ENCODE measurements at places on chromosomes 6 and 20.

GRCh38 chr20:41172296-41173140 is 35.2 kb downstream of the PLCG1 start:
- H3K36me3 ChIP-seq = peaks cover 90% of the 10 kb centered on the region
- H3K27ac ChIP-seq = peak overlapping the region; percentile 75
- H3K4me3 ChIP-seq = no peak overlapping the region
- H3K4me1 ChIP-seq = peaks cover 23% of the 10 kb centered on the region
- no peaks in the 10 kb centered on the region for H3K27me3 ChIP-seq
- peak; percentile 20 for DNase-seq

DNA sequence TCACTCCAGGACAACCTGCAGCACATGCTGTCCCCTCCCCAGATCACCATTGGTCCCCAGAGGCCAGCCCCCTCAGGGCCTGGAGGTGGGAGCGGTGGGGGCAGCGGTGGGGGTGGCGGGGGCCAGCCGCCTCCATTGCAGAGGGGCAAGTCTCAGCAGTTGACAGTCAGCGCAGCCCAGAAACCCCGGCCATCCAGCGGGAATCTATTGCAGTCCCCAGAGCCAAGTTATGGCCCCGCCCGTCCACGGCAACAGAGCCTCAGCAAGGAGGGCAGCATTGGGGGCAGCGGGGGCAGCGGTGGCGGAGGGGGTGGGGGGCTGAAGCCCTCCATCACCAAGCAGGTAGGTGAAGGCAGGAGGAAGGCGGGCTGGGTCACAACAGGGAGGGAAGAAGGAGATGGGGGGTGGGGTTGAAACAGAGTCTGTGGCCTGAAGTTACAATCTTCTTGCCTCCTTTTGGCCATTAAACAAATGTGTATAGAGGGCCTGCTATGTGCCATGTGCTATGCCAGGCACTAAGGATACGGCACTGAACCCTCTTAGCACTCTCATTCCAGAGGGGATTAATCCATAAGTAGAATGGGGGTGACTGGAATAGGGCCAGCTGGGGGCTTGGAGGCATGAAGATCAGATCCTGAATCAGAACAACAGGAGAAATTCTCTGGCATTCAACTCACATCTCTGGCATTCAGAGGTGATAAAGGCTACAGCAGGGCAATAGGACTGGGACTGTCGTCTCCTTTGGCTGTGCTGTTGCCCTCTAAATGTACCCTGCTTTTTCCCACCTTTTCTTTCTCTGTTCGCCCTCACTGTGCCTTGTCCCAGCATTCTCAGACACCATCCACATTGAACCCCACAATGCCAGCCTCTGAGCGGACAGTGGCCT is 10.5 kb upstream of the ZBTB9 start:
- H3K4me3 ChIP-seq = no peak overlapping the region
- H3K36me3 ChIP-seq = peaks cover 50% of the 10 kb centered on the region
- H3K27ac ChIP-seq = no peak overlapping the region
- no peaks in the 10 kb centered on the region for H3K27me3 ChIP-seq

DNA sequence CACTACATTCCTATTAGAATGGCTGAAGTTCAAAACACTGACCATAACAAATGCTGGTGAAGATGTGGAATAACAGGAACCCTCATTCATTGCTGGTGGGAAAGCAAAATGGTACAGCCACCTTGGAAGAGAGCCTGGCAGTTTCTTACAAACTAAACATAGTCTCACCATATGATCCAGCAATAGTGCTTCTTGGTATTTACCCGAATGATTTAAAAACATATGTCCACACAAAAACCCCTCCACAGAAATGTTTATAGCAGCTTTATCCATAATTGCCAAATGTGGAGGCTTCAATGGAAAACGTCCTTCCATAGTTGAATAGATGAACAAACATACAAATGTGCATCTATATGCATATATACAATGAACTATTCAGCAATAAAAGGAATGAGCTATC is 330.8 kb downstream of the BTBD3 start:
- H3K4me3 ChIP-seq = no peak overlapping the region
- no peaks in the 10 kb centered on the region for H3K36me3 ChIP-seq
- no peaks in the 10 kb centered on the region for H3K4me1 ChIP-seq
- no peak for DNase-seq
- no peaks in the 10 kb centered on the region for H3K27me3 ChIP-seq

GRCh38 chr20:21437816-21438215 is 40.5 kb upstream of the NKX2-4 start:
- H3K36me3 ChIP-seq = no peaks in the 10 kb centered on the region
- H3K27ac ChIP-seq = no peak overlapping the region
- no peak for DNase-seq
- H3K4me1 ChIP-seq = no peaks in the 10 kb centered on the region
- H3K4me3 ChIP-seq = no peak overlapping the region

DNA sequence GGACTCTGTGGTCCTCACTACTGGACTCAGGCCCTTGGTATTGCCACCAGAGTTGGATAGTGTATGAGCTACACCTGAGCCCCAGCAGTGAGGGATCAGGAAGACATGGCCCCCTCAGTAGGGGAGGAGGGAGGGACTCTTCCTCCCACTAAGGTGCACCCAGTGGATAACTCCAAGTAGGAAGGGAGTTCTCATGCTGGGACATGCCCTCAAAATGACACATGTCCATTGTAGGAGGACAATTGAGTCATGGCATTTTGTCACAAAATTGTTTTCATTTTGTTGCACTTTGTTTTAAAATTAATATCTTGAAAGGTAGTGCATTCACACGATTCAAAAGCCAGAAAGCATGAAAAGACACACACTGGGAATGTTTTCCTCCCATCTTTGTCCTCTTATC is 127.2 kb downstream of the FOXO3 start:
- H3K27me3 ChIP-seq = no peaks in the 10 kb centered on the region
- H3K4me3 ChIP-seq = no peak overlapping the region
- no peak for DNase-seq

GRCh38 chr20:42150230-42150629 is 532.1 kb upstream of the CHD6 start:
- H3K36me3 ChIP-seq = no peaks in the 10 kb centered on the region
- no peak overlapping the region for H3K4me3 ChIP-seq
- H3K27me3 ChIP-seq = no peaks in the 10 kb centered on the region
- H3K4me1 ChIP-seq = no peaks in the 10 kb centered on the region
- H3K27ac ChIP-seq = no peak overlapping the region

GRCh38 chr6:27591699-27592480 is 119.0 kb upstream of the ZNF184 start:
- no peaks in the 10 kb centered on the region for H3K36me3 ChIP-seq
- DNase-seq = no peak
- no peak overlapping the region for H3K27ac ChIP-seq
- H3K4me1 ChIP-seq = no peaks in the 10 kb centered on the region

GRCh38 chr6:151067684-151068596 is 171.8 kb upstream of the AKAP12 start:
- DNase-seq = no peak
- H3K27me3 ChIP-seq = no peaks in the 10 kb centered on the region
- no peak overlapping the region for H3K27ac ChIP-seq
- peaks cover 14% of the 10 kb centered on the region for H3K36me3 ChIP-seq
- no peak overlapping the region for H3K4me3 ChIP-seq

GRCh38 chr20:34185766-34186620 is 55.2 kb upstream of the ASIP start:
- no peak overlapping the region for H3K4me3 ChIP-seq
- H3K36me3 ChIP-seq = no peaks in the 10 kb centered on the region
- DNase-seq = no peak
- no peaks in the 10 kb centered on the region for H3K4me1 ChIP-seq
- peaks cover 40% of the 10 kb centered on the region for H3K27me3 ChIP-seq
- no peak overlapping the region for H3K27ac ChIP-seq

GRCh38 chr6:130969791-130970491 is 93.1 kb downstream of the EPB41L2 start:
- no peak for DNase-seq
- no peaks in the 10 kb centered on the region for H3K4me1 ChIP-seq
- H3K27ac ChIP-seq = no peak overlapping the region
- no peak overlapping the region for H3K4me3 ChIP-seq
- H3K27me3 ChIP-seq = no peaks in the 10 kb centered on the region

DNA sequence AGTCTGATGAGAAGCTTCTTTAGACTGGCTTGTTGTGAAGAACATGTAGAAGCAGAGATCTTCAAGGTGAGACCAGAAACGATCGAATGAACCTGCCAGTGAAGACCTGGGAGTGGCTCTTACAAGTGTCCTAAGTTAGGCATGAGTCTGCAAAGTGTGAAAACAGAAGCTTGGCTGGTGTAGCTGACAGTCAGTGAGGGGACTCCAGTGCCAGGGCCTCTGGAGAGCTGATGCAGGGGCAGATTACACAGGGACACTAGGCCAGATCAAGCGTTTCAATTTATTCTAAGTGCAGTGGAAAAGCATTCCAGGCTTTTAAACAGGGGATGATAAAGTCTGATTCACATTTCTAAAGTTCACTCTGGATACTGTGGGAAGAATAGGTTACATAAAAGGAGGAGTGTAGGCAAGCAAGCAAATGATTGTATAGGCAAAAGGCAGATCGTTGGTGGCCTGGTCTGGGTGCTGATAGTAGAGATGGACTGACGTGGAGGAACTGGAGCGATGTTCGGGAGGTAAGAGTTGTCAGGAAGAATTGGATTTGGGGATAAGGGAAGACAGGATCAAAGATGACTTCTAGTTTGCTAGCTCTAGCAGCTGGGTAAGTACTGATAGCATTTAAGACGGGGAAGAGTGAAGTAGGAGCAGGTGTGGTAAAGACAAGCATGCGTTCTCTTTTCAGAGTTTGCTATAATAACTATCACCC is 133.5 kb downstream of the MAN1A1 start:
- no peaks in the 10 kb centered on the region for H3K36me3 ChIP-seq
- no peaks in the 10 kb centered on the region for H3K27me3 ChIP-seq
- H3K4me3 ChIP-seq = no peak overlapping the region
- H3K27ac ChIP-seq = no peak overlapping the region
- DNase-seq = no peak
- no peaks in the 10 kb centered on the region for H3K4me1 ChIP-seq

DNA sequence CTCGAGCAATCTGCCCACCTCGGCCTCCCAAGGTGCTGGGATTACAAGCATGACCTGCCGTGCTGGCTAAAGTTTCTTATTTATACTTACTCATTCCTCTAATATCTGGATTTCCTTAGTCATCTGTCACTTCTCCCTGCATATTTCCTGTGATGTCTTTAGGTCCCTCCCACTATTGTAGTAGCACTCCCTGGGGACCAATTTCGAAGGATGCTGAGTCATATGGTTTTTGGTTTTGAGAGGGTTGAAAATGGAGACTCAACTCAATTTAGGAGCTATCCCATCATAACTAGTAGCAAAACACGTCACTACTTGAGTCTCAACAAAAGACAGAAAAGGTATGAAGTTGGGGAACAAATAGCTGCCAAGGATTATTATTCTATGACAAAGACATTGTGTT is 20.2 kb downstream of the MCUR1 start:
- no peak for DNase-seq
- H3K36me3 ChIP-seq = peaks cover 24% of the 10 kb centered on the region
- H3K4me1 ChIP-seq = peaks cover 9% of the 10 kb centered on the region
- H3K4me3 ChIP-seq = no peak overlapping the region
- no peaks in the 10 kb centered on the region for H3K27me3 ChIP-seq

- no peak for DNase-seq
- H3K27ac ChIP-seq = no peak overlapping the region
- H3K4me1 ChIP-seq = no peaks in the 10 kb centered on the region
Measured at GRCh38 chr6:118400582-118400981, 147.5 kb upstream of the PLN start.

Measured in activated naive CD4-positive, alpha-beta T cell treated with anti-CD3 and anti-CD28 coated beads, Interleukin-2, amount 10 ng/mL, durations not matched to agents 7 days and 5 days (primary cell).